Effector memory CD8-positive, alpha-beta T cell (primary cell): ENCODE measurements at places on chromosomes 11 and 22.
A peak's percentile ranks its signal among the peaks of the same experiment; 100 is the strongest.

- DNase-seq, result peak; percentile 89
Observed at GRCh38 chr22:36506637-36507517, at the start of gene FOXRED2. Gene FOXRED2 (minus strand): TSS chr22:36507040. CDS start chr22:36506422, 618 bp downstream.

- no peak for DNase-seq
Observed at GRCh38 chr11:75421035-75421602, 11.9 kb downstream of the KLHL35 start.

DNA sequence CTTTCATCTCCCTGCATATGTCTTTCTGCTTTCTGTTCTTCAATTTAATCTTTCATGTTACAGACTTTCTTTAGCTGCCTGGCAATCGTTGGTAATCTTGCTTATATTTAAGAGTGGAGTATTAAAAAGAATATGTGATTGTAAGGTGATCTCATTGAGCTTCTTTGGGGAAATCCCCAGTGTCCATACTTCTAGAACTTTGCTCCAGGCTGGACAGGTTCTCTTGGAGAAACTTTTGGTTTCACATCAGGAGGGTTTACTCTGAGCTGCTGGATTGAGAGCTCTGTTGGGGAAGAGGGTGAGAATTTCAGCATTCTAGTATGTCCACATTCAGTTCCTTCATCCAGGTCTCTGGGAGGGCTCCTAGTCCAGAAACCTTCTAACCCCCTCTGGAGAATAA, 16.1 kb downstream of the LRRC75B start:
- no peak for DNase-seq

- DNase-seq, result no peak
Observed at GRCh38 chr11:96061069-96061468, 137.2 kb upstream of the MTMR2 start.

GRCh38 chr11:2272946-2273280, 2.5 kb upstream of the ASCL2 start:
- no peak for DNase-seq

- DNase-seq, result no peak
Observed at GRCh38 chr11:3703383-3703782, 32.2 kb upstream of the CHRNA10 start.
